Stimulated activated CD4-positive, alpha-beta T cell treated with anti-CD3 and anti-CD28 coated beads, Interleukin-1b, Interleukin-23, amount 100 ng/mL, for 24 hours (primary cell): ENCODE measurements at places on chromosomes 5 and 9.

GRCh38 chr5:158756871-158757270 is 342.8 kb downstream of the EBF1 start:
- no peak for DNase-seq

DNA sequence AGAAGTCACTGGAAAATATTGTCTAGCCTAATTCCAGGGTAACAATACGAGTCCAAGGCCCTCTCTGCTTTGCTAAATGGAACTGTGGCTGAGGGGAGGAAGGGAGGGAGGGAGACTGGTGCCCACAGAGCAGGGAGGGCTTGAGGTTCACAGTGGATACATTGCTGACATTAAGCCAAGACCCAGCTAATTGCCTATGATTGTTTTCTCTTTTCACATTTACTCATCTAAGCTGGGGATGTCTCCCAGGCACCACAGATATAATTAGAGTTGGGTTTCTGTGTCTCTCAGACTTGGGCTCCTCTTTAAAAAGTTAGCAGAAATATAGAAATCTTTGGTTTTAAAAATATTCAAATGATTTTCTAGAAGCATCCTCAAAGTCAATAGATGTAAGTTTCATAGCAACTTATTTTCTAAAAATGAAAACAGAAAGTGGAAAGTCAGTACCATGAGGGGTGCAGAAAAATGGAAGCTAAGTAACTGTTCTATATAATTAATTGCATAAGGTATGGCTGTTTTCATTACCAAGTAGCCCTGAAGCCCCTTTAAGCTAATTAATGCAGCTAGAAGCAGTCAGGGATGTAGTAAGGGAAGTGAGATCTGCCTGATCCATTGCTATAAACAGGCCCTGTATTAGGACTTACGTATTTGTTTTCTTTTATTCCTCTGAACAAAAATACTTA is 259.8 kb downstream of the NDUFS4 start:
- DNase-seq = no peak

- DNase-seq = peak; percentile 31
These were observed 14.1 kb upstream of the SFXN1 start for GRCh38 chr5:175464074-175464941.

- no peak for DNase-seq
These were observed 78.5 kb downstream of the ERP44 start for GRCh38 chr9:100020121-100020795.

- no peak for DNase-seq
These were observed 243.7 kb upstream of the SLC24A2 start for GRCh38 chr9:20032413-20033006.

DNA sequence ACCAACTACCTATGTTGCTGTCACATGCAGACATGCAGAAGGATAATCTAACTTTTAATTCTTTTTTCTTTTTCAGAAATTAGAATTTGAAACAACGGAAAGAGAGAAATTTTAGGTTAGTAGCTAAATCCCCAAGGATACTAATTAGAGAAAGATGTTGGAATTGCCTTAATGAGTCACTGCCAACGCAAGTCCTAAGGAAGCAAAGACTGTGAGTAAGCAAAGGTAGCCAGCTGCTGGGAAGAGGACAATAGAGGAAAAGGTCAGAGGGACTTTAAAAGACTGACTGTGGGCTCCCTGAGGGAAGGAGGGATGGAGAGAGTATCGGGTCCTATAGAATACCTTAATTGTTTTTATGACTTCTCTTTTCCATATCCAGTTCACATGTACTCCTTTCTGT is 461.9 kb upstream of the PAPPA start:
- no peak for DNase-seq

DNA sequence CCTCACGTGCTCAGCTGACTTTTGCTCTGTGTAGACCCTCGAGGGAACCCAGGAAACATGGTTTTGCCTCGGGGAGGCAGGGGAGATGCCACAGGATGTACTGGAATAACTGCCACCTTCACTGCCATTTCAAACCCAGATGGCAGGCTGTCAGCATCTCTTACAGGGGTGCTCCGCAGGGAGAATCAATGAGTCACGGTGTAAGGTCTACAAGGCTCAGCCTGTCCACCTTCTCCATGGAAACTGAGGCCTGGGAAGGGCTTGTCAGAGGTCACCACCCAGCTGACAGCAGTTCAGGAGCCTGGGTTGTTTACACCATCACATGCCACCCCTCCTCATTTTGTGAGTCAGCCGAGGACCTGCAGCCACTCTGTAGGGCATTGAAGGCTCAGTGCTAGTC is 30.8 kb downstream of the DAB2IP start:
- DNase-seq = no peak

GRCh38 chr5:169114466-169115065 is 186.4 kb downstream of the SLIT3 start:
- no peak for DNase-seq

GRCh38 chr5:77845324-77845646 is 69.1 kb upstream of the TBCA start:
- DNase-seq = no peak

GRCh38 chr9:127407492-127407843 is 10.5 kb downstream of the SLC2A8 start:
- no peak for DNase-seq

GRCh38 chr5:75574791-75575190 is 36.5 kb upstream of the ANKDD1B start:
- no peak for DNase-seq

DNA sequence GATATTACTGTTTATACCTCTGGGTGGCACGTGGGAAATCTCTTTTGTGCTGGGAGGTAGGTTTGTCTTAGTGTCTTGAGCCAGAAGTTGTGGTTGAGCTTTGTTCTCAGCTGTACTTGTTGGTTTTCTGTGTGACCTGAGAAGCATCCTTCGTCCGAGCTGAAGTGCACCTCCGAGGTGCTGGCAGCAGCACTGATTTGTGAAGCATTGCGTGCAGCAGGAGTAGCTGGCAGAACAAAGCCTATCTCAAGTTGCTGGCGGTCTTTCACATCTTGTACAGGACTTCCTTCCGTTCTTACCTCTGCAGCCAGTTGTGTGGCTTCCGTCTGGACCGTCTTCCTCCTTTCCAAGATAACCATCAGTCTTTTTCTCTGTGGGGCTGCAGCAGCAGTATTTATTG is 4.3 kb downstream of the PRRC2B start:
- DNase-seq = no peak

DNA sequence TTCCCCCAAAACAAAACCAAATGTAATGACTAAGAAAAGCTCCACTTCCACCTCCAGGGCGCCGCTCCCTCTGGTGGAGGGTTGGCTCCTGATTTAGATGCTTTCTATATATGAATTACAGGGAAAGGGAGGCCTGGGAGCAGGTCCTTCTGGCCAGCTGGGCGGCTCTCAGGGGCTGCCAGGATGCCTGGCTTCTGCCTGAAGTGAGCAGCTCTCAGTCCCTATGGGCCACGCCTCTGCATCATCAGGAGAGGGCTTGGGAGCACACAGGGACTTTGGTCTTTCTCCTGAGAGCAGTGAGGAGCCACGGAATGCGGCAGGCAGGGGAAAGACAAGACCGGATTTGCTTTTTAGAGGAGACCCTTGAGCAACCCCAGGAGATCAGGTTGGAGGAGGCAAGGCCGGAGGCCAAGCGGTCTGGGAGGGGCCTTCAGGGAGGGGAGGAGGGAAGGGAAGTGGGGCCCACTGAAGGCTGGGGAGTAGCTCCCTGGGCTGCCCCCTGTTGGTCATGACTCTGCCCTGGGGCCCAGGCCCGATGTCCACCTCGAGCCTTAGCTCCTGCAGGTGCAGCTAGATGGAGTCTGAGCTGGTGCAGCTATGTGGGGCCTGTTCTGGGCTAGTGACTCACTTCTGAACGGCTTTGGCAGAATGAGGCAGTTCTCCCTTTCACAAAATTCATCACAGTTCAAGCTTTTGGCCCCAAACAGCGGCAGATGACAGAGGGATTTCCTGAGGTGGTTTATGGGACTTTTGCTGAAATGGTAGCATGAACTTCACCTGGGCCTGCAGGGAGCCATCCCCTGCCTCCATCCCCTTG is 11.3 kb upstream of the GRHPR start:
- no peak for DNase-seq

- DNase-seq = no peak
These were observed 14.3 kb downstream of the SNX30 start for GRCh38 chr9:112764837-112765236.

DNA sequence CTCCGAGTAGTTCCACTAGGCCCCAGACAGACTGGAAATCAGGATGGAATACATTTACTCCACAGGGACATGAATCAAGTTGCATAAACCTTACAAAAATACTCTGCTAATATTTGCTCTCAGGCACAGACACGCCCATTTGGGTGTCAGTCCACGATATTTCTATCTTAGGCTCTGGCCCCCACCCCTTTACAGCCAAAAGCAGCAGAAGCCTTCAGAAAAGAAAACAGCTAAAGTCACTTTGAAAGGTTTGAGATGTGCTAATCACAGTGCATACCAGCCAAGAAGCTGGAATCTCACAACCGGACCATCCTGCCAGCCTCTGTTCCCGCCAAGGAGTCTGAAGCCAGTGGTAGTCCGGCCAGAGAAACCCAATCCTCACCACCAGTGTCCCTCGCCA is 22.6 kb downstream of the PTPN3 start:
- DNase-seq = no peak

DNA sequence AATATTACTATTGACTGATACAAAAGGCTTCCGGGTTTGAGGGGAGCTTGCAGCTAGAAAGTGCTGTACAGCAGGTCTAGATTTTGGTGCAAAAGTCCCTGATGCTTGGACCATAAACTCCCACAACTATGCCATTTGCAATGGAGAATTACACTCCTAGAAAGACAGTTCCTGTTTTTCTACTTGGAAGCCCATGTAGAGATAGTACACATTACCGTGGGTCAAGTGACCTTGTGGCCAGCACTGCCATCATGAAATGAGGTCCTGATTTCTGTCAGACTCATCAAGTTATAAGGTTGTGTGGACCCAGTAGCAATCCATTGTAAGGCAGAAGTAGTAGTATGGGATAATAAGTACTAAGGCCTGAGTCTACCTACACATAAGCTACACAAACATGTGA is 42.8 kb upstream of the TNFSF8 start:
- no peak for DNase-seq

DNA sequence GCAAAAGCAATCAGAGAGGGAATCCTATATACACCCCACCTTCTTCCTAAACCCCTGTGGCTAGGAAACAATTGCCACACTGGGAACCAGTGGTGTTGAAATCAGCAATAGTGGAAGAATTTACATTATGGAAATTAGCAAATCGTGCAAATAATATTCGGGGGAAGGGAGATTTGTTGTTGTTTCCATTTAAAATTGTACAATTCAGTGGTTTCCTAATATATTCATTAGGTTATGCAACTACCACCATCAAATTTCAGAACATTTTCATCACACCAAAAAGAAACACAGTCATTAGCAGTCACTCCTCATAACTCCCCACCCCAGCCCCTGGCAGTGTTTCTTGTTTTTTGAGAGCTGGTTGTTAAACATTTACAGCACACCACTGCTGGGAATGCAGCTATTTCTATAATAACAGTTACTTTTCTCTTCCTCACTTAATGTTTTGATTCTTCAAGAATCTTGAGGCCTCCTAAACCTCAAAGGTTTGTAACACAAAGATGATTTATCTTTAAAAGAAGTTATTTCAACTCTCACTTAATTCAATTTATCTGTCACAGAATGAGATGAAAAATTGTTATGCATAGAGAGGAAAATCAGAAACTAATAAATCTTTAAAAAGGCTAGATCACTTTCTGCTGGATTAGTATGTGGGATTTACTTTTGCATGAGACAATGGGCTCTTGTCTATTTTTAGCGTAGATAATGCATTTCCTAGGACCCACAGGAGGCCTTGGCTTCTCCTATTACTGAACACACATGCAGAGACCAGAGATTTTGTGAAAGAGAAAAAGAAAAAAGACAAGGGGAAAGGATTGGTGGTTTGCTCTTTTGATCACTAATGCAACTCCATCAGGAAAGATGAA is 91.8 kb upstream of the DAPK1 start:
- no peak for DNase-seq

DNA sequence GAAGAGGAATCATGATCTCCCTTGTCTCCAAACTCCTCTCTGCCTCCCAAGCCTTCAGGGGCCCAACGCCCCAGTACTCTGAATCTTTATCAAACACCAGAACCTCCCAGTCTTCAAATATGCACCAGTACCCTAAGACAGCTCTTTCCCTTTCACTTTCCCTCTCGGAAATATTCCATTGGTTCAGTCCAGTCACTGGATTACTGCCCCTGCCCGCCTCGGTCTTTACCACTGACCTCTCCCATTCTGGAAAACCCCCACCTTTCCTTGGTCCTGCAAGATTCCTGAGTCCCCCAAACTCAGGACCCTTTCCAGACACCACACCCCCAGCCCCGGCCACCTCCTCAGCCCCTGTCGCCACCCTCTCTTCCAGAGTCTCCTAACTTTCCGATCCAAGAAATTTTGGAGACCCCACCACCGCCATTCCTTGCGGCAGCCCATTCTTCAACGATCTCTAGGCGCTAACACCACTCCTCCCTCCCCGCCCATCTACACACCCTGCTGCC is 674 bp downstream of the C5orf15 start:
- DNase-seq = no peak

DNA sequence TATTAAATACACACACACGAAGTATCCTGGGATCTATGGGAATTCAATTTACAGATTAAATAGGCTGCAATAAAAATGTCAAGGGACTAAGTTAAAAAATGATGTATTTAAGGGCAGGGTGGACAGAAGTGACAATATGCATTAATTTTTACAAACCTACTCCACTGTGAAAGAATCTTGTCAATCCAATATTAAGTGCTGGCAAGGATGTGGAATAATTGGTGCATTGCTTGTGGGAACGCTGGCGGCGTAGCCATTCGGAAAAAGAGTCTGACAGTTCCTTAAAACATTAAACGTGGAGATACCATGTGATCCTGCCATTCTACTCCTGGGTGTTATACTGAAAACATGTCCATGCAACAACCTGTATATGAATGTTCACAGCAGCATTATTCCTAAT is 4.2 kb downstream of the CDC14B start:
- DNase-seq = no peak

- no peak for DNase-seq
These were observed 12.6 kb downstream of the JAK2 start for GRCh38 chr9:4997631-4998030.

GRCh38 chr9:124102363-124102762 is 90.8 kb downstream of the LHX2 start:
- DNase-seq = no peak

DNA sequence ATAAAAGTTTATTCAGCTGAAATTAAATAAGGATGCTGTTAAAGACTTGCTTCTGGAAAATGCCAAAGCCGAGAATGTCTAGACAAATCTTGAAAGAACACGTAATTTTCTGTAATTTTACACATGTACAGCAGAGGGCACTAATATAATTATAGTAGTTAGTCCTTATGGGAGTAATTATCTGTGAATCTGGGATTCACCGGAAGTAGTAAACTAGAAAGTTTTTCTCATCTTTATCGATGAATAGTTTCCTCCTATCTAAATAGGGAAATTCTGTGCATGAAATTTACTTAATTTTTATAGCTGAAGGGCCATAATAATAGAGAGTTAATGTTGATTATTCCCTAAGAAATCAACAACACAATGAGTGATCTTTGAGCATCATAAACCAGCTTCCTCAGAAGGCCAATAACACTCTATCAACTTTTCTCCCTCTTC is 18.4 kb upstream of the CNTLN start:
- DNase-seq = no peak

- DNase-seq = no peak
These were observed 11.1 kb downstream of the GM2A start for GRCh38 chr5:151264113-151264512.

- DNase-seq = no peak
These were observed 208.6 kb downstream of the EPB41L4A start for GRCh38 chr5:112210430-112211005.

GRCh38 chr9:87973730-87974292 is 522 bp downstream of the CDK20 start:
- no peak for DNase-seq

GRCh38 chr5:174828804-174829510 is 104.6 kb downstream of the MSX2 start:
- DNase-seq = no peak
